Activated CD4-positive, alpha-beta T cell treated with anti-CD3 and anti-CD28 coated beads, Interleukin-2, amount 50 U/mL, for 4 hours (primary cell): ENCODE measurements at places on chromosomes 7 and 10.

DNA sequence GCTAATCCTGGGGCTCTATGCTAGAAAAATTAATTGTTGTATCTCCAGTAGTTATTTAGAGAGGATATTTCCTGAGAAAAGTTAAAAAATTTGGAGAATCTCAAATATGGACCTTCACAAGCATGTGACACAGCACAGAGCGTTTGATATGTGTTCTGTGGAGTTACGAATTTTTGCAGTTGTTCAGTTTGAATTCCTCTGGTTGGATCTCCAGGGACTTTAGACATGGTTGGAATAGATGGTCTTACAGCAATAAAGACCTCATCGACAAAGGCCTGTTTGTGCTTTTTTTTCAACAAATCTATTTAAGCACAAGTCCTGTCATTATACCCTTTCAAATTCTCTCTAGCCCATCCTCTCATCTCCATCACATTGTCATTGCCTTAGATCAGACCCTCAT lies 138.0 kb downstream of the TES start:
- DNase-seq, result no peak

DNA sequence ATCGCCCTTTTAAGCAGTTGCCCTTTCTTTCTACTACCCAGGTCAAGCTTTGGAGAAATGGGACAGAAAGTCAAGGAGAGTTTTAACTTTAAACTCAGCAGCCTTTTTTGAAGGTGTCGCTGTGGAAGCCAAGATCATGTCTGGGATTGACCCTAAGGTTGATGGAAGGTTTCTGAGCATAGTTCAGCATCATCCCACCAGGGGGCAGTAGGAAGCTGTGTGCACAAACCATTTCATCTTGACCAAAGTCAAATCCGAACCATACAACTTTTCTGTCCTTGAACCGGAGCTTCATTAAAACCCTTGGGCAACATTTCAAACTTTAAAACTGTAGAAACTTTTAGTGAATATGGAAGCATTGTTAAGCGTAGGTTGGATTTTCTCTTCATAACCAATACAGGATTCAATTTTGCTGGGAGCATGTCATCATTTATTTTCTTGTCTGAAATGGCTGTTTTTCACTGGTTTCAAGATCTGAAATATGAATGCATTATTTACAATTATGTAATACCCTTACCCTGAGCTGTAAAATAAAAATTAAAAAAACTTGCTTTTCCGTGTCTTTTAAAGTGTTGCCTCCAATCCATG lies 214.4 kb upstream of the KIAA1217 start:
- DNase-seq, result no peak

- no peak for DNase-seq
These were observed 149.3 kb upstream of the DPP6 start for GRCh38 chr7:153902862-153903261.

DNA sequence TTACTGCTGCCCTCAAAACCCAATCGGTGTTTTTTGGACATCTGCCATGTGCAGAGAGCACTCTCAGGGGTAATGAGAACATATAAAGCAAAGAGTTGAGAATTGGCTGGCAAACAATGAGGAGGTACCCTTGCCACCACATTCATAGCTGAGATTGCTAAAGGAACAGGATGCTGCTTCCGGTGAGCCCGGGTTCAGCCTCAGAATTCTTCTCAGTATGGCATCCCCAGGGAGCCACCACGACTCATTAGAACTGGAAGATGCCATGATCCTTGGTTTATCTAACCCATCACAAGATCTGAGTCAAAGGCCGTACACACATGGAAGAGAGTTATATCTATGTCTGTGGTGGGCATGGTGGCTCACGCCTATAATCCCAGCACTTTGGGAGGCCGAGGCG lies 174.4 kb downstream of the ARID5B start:
- no peak for DNase-seq

DNA sequence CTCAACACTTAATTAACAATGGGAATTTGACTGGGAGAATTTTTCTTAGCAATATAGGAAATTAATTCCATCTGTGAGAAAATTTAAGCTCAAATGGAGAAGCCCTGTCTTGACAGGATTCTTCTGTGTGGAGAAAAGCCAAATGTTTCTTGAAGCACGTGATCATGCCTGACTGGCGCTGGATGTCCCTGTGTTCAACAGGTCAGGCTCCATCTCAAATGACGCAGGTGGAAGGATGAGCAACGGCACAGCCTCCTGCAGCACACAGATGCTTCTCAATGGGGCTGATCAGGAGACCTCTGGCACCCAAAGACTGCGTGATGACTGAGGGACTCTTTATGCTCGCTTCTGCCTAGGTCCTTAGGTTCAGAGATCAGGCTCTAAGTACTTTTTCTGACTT lies 143.8 kb downstream of the RSU1 start:
- DNase-seq, result no peak

- DNase-seq, result no peak
These were observed 4.7 kb upstream of the MRLN start for GRCh38 chr10:59757966-59758365.

GRCh38 chr7:13749636-13750035 lies 239.8 kb downstream of the ETV1 start:
- DNase-seq, result no peak

DNA sequence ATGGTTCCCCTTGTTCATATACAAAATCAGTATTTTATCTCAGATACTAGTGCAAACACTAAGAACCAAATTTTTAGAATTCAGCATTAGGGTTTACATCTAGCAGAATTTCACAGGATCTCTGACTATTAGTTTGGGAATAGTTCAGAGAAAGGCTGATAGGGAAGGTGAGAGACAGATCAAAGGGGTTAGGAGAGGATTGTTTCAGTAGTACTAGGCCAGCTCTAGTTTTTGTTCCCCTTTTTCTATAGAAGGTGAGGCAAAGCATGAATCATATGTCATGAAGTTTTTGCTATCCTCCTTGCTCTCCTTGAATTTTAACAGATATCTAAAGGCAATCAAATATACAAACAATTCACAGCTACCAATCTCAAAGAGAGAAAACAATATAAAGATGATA lies 26.1 kb upstream of the CTNNA3 start:
- DNase-seq, result no peak

DNA sequence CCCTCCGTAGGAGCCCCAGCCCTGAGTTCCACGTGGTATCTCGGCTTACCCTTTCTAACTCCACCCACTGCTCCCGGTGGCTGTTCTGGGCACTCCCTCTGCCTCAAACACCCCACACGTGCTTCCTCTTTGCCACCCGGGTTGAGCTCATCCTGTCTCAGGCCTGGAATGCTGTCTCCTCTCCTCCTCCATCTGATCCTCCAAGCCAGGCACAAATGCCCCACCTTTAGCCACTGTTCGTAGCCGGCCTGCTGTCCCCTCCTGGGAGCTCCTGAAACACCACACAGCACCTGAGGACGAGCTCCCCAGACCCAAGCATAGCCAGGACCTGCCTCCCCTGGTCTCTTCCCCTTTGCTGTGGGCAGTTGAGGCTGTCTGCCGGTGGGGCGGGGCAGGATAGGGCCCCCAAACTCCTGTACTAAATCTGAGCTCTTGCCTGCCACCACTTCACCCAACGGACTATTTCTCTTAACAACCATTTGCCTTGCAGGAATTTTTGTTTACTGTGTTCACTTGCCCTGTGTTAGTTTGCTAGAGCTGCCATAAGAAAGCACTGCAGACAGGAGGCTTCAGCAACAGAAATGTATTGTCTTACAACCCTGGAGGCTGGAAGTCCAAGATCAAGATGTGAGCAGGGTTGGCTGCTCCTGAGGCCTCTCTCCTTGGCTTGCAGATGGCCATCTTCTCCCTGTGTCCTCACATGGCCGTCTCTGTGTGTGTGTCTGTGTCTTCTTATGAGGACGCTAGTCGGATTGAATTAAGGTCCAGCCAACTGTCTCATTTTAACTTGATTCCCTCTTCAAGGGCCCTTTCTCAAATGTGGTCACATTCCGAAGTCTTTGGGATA lies 58.3 kb upstream of the SHH start:
- DNase-seq, result no peak

DNA sequence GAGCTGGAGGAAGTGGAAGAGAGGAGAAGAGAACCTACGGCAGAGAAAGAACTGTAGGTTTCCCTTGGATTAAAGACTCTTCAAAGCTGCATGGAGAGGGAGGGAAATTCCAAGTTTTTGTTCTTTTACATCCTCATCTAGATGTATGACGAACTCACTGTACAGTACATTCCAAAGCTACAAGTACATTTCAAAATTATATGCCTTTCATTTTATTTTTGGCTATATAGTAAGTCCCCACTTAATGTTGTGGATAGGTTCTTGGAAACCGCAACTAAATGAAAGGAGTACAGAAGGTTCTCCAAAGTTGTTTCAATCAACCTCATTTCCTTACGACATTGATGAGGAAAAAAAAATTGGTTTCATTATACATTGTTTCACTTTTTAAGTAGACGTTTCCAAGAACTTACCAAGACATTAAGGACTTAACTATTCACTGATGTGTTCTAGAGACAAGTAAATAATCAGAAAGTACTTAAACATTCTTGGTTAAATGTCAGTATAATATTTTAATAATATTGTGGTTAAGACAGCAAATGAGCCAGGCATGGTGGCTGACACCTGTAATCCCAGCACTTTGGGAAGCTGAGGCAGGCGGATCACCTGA lies 16.1 kb upstream of the JMJD1C start:
- DNase-seq, result no peak

GRCh38 chr10:126516515-126516914 lies 128.2 kb upstream of the ADAM12 start:
- DNase-seq, result no peak

GRCh38 chr7:6477318-6477660 lies 29.5 kb upstream of the DAGLB start:
- DNase-seq, result no peak

DNA sequence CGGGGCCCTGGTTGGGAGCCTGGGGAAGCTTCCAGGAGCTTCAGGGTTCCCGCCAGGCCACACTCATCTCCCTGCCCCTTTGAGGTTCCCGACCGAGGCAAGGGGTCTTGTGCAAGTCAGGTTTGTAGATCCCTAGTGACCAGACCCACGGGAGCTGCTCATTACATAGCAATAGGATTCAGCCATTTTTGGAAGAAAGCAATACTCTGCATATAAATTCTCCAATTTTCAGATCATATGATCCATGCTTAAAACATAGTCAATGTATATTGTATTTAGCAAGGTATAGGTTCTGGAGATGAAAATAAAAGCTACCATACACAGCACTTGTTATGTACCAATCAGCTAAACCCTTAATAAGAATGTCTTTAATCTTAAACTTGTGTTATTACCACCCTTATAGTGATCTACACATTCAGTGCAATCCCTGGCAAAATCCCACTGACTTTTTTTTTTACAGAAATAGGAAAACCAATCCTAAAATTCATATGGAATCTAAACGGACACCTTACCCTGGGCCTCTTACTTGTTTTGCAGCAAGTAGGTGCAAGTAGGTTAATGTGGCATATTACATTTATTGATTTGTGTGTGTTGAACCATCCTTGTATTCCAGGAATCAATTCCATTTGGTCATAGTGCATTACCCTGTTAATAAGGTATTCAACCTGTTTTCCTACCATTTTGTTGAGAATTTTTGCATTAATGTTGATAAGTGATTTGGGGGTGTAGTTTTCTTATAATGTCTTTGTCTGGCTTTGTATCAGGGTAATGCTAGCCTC lies 13.8 kb upstream of the FKBP9 start:
- no peak for DNase-seq

- DNase-seq, result no peak
These were observed 102.9 kb upstream of the PHYHIPL start for GRCh38 chr10:59073456-59074053.

- no peak for DNase-seq
These were observed 213.2 kb upstream of the RHOBTB1 start for GRCh38 chr10:61157182-61157581.

- peak; percentile 39 for DNase-seq
These were observed 90.3 kb downstream of the MYL10 start for GRCh38 chr7:101538596-101539459.

- no peak for DNase-seq
These were observed 107.5 kb downstream of the ELMO1 start for GRCh38 chr7:37341033-37341630.

DNA sequence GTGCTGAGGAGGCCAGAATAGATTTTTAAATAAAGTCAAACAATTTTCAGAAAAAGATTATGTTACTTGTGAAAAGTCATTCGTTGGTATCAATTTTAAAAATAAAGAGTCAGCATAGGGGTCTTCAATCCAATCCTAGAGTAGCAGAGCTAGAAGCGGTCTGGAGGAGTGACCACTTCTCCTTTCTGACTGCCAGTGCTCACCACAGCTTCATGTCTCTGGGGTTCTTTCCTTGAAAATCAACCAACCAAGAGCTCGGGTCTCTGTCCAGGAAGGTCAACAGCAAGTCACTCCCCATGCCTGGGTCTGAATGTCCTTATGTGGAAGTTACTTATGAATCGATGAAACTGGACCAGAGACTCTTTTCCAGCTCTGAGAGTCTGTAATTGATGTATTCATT lies 14.3 kb downstream of the PTPRN2 start:
- no peak for DNase-seq

- no peak for DNase-seq
These were observed 434.5 kb downstream of the CCSER2 start for GRCh38 chr10:84762754-84763394.

GRCh38 chr10:24503461-24504320 lies 220.0 kb downstream of the ARHGAP21 start:
- no peak for DNase-seq

GRCh38 chr7:23696916-23697441 lies 13.0 kb upstream of the STK31 start:
- peak; percentile 37 for DNase-seq

GRCh38 chr10:33706191-33706590 lies 371.7 kb upstream of the NRP1 start:
- no peak for DNase-seq

GRCh38 chr10:86103391-86104101 lies 263.0 kb downstream of the GRID1 start:
- no peak for DNase-seq

GRCh38 chr10:65340340-65340739 lies 1585.5 kb upstream of the LRRTM3 start:
- no peak for DNase-seq

GRCh38 chr10:124802313-124802675 lies 675 bp downstream of the ABRAXAS2 start:
- no peak for DNase-seq

- DNase-seq, result no peak
These were observed 28.4 kb upstream of the AKR1D1 start for GRCh38 chr7:138047907-138048306.

- DNase-seq, result peak; percentile 39
These were observed 9.9 kb downstream of the ZNF365 start for GRCh38 chr10:62384057-62384446.

- no peak for DNase-seq
These were observed 365.6 kb downstream of the ANKRD7 start for GRCh38 chr7:118590107-118590506.

DNA sequence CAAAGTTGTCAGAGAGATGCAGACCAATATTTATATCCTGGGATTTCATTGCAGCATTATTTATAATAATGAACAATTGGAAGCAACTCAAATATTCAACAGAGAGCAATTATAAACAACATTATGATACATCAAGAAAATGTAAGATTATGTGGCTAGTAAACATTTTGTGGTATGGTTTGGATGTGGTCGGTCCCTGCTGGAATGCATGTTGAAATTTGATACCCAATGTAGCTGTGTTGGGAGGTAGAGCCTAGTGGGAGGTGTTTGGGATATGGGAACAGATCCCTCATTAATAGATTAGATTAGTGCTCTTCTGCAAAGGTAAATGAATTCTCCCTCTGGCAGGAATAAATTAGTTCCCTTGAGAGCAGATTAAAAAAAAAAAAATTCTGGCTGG lies 350.9 kb downstream of the ANKRD30A start:
- no peak for DNase-seq
